ENCODE measurements at places on chromosomes 12 and 14.

DNA sequence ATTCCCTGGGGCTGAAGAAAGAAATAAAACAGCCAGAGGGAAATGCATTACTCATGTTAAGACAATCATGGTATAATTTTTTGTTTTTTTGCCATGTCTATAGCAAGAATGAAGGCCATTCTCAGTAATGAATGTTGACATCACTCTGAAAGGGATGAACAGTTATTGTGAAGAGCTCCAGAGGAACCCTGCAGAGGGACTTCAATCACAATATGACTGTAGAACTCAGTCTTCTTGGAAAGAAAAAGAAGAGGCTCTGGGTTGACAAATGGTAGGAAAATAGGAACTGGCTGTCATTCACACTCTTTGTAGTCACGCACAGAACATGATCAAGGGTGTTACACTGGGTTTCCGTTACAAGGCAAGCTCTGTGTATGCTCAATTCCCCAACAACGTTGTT, 73.8 kb upstream of the DACT1 start:
- no peak for DNase-seq

GRCh38 chr14:75476274-75476995, 45.8 kb upstream of the BATF start:
- no peak for DNase-seq

GRCh38 chr14:54332490-54332889, 64.3 kb upstream of the CDKN3 start:
- no peak for DNase-seq

DNA sequence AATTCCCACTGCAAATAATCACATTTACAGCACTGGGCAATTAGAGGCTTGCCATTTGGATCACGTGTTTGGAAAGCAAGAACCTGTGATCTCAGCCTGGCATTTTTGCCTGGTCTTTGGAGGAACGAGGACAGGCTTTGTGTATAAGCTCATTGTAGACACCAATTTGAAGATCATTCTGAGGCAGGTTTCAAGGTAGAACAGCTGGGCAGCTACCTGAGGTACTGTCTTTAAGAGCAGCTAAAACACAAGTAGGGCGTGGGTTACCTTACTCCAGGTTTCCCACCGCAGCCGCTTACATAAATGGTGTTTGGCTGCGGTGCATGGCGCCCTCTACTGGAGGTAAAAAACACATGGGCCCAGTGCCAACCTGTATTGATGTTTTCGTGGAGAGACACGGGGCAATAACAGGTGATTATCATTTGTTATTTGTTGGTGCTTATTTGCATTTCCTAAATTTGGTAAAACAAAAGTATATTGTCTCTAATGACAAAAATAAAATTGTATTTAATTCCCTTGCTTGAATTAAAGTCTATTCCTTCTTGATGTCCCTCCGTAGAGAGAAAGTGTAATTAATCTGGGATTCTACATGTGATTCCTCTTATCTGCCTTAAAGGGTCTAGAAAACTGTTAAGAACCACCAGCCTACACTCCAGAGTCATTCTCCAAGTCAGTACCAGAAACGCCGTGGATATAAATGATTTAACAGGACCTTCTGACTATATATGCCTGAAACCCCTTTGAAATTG, 69.7 kb downstream of the SVOP start:
- peak; percentile 50 for DNase-seq

GRCh38 chr14:76007852-76008251, 22.3 kb downstream of the IFT43 start:
- DNase-seq, result no peak

DNA sequence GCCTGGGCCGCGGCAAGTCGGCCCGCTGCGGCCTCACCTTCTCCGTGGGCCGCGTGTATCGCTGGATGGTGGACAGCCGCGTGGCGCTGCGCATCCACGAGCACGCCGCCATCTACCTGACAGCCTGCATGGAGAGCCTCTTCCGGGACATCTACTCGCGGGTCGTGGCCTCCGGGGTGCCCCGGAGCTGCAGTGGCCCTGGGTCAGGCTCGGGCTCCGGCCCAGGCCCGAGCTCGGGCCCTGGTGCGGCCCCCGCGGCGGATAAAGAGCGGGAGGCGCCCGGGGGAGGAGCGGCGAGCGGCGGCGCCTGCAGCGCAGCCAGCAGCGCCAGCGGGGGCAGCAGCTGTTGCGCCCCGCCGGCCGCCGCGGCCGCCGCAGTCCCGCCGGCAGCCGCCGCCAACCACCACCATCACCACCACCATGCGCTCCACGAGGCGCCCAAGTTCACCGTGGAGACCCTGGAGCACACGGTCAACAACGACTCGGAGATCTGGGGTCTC, 226.2 kb upstream of the CRY1 start:
- no peak for DNase-seq

Measured in HuH-7 (cell line).